Hematopoietic multipotent progenitor cell treated with erythropoietin and hydrocortisone succinate and interleukin-3 and kit ligand, for 17 days (in vitro differentiated cells): ENCODE measurements at places on chromosomes 4 and X.

DNA sequence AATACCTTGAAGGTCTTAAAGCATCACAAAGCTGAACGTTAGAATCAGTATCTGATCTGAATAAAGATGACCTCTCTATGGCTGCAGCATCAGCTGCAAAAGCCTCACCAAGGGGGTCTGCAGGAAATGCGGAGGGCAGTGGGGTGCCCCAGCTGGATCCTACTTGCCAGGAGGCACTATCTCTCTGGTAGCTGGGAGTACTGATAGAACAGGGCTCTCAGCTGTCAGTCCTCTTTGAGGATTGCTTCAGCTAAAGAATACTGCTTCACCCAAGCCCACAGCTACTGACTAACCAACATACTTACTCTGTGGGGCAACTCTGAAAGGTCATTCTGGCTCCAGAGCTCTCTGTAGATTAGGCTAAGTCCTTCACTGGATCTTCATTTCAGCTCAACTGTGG lies 112.5 kb upstream of the ZFP42 start:
- no peak for DNase-seq

- DNase-seq: no peak
Observed at GRCh38 chr4:5774416-5775036, 63.5 kb downstream of the EVC start.

DNA sequence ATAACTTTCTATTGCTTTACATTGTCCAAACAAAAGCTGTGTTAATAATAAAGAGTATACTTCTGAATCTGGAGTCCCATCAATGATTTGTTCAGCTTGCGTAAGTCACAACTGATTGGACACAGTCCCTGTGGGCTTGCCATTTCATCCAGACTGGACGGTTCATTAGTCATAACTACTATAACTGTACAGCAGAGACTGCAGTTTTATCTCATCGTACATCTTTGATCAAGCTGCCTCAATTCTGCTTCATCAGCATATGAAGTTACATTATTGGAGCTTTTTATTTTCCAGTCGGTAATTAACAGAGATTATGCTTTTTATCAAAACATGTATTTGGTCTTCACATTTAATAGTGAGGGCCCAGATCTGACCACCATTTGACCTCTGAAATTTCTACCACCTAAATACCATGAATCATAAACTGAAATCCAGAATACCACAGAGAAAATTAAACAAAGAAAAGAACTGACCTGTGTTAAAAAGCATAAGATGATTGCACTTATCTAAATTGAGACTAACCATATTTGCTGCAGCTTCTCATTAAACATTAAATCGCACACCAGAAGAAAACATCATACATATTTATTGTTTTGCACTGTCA lies 12.5 kb upstream of the MAB21L2 start:
- DNase-seq: no peak

- no peak for DNase-seq
Observed at GRCh38 chr4:106032851-106033286, 137.6 kb downstream of the NPNT start.

DNA sequence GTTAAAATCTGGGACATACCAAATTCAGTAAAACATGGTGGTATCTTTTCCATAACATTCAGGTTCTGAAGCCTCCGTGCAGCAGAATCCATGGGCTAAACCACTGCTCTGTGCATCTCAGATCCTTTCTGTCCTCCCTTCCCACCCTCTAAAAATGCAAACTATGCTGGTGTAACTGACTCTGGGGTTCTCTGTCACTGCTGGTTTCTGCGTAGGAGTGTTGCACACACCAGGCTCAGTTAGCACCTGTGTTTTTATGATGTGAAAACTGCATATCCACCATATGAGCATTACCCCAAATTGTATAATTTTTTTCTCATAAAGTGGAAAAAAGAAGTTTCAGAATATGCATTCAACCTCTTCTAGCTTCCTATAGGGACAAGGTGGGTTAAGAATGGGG lies 22.4 kb upstream of the IL21 start:
- no peak for DNase-seq

GRCh38 chr4:152434011-152434410 lies 101.9 kb downstream of the FBXW7 start:
- DNase-seq: no peak

GRCh38 chr4:113603911-113604310 lies 157.6 kb downstream of the CAMK2D start:
- no peak for DNase-seq

GRCh38 chrX:106742805-106743204 lies 16.3 kb downstream of the RNF128 start:
- no peak for DNase-seq

GRCh38 chr4:76706581-76706980 lies 191.4 kb downstream of the SOWAHB start:
- no peak for DNase-seq
